T-helper 2 cell treated with Interferon-gamma antibody and Interleukin-4, amounts not matched to agents 5 μg/mL and 100 μg/mL, for 36 hours (primary cell): ENCODE measurements at places on chromosomes 1 and 21.

DNA sequence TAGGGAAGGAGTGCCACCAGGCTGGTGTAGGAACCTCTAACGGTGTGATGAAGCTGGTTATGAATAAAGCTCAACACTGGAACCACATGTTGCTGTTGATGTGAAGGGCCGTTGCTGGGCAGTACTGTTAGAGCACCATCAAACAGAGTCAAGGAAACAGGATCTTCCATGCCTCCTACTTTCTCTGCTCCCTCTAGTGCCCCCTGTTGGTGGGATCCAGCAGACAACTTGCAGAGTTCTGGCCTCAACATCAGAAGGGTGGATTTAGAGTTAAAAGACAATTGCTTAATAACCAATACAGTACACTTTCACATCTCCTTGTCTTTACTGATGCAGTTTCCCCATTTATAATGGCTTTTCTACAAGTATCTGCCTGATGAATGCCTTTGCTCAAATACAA is 336.4 kb downstream of the NTNG1 start:
- DNase-seq = no peak

- DNase-seq = no peak
Observed at GRCh38 chr1:162687870-162688269, 55.6 kb downstream of the DDR2 start.

- no peak for DNase-seq
Observed at GRCh38 chr1:154726443-154726842, 118.5 kb upstream of the ADAR start.

DNA sequence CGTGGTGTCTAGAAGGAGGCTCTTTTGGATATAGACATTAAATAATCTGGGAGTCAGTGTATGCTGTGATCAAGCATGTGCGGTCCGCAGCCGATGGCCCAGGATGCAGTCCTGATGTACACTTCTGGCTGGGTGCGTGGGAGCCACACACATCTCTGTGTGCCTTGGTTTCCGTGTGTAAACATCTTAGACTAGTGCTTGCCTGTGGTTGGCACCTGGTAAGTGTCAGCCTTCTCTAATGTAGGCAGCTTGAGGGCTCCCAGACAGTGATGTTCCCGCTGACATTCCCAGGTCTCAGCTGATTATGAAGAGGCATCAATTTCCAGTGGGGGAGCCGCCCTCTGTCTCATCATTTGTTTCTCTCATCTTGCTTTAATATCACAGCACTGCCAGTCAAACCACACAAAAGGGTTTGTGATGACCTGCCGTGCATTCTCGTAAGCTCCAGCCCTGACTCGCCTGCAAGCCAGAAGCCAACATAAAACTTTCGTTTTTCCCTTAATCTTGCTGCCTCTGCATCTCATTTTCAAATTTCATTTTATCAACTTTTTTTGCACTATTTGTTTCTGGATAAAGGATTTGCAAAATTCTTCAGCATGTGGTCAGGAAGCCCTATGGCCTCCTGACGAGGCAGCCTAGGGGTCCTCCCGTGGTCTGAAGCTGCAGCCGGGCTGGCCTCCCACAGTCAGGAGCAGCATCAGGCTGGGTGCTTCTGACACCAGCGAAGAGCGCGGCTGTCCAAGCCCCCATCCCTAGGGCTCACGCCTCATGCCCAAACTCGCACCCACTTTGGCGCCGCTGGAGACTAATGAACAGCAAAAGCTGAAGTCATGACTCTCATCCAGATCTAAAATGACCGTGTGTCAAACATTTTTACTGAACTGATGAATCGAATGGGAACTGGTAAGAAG is 28.1 kb downstream of the PDE9A start:
- peak; percentile 30 for DNase-seq
